ENCODE measurements at places on chromosomes 3 and 15.
A peak's percentile ranks its signal among the peaks of the same experiment; 100 is the strongest.

DNA sequence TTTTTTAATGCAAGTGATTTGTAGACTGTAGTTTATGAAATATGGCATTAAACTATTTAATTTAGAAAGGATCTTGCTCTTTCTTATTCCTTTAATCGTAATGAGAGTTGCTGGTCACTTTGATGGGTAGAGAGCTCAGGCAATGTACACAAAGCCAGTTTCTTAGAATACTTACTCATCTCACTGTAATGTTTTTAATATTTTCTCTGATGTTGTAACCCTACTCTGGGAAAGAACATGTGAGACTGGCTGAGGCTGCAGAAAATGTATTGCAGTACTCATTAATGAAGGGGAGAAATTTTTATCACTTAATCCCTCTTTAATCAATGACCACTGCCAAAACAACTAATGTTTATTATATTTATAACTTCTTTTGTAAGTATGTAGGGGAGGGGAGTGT is 479.4 kb upstream of the KCNMB2 start:
- no peak for DNase-seq
- H3K4me1 ChIP-seq: no peaks in the 10 kb centered on the region
- H3K4me3 ChIP-seq: no peak overlapping the region

GRCh38 chr3:154193000-154193615 is 71.9 kb downstream of the ARHGEF26 start:
- no peaks in the 10 kb centered on the region for H3K36me3 ChIP-seq
- H3K27me3 ChIP-seq: peaks cover 7% of the 10 kb centered on the region
- H3K4me3 ChIP-seq: no peak overlapping the region
- no peak for DNase-seq
- no peak overlapping the region for H3K27ac ChIP-seq
- no peaks in the 10 kb centered on the region for H3K4me1 ChIP-seq

DNA sequence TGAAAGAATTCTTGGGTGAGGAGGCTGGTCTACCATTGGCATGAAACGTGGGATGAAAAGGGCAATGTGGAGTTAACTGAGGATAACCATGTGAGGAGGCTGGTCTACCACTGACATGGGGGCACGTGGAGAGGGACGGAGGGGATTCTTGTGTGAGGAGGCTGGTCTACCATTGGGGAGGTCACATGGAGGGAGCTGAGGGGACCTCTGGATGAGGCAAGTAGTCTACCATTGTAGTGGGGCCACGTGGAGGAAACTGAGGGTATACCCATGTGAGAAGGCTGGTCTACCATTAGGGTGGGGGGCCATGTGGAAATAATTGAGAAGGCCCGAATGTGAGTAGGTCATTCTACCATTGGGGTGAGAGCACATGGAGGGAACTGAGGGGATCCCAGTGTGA is 154.1 kb downstream of the FBLN2 start:
- no peak overlapping the region for H3K4me3 ChIP-seq
- H3K27me3 ChIP-seq: no peaks in the 10 kb centered on the region
- no peak overlapping the region for H3K27ac ChIP-seq
- H3K4me1 ChIP-seq: no peaks in the 10 kb centered on the region
- DNase-seq: peak; percentile 6

DNA sequence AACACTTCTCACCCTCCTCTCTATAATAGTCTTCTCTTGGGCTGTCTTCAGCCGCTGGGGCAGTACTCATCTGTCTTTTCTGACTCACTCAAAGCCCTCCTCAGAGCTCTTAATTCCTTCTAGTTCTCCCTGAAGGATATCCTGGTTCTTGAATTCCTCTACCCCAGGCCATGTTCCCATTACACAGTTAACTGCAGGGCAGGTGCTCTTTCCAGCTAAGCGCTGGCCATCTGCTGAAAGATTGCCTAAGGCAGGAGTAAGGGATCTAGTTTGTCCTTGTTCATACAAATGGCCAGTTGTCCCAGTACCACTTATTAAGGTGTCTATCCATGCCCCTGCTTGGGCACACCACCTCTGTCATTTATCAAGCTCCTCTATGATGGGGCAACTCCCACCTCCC is 10.2 kb upstream of the SPG11 start:
- H3K36me3 ChIP-seq: peaks cover 25% of the 10 kb centered on the region
- H3K4me1 ChIP-seq: peaks cover 92% of the 10 kb centered on the region
- no peak overlapping the region for H3K4me3 ChIP-seq

DNA sequence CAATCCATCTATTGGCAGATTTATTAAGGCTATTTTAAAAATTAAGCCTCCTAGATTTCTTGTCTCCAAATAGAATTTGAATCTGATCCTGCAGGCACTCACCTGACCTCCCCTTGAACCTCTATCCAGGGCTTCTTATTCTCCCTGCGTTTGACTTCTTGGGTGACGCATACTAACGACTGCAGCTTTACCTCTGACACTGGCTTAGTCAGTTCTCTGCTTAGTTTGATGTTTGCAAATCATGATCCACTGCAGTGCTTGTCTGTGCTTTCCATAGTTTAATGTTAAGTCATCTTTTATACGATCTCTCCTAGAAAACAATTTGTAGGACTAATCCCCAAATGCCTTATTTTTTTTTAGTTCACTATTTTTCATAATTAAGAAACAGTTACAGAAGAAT is 233.1 kb downstream of the ROBO1 start:
- DNase-seq: no peak
- no peak overlapping the region for H3K4me3 ChIP-seq
- no peak overlapping the region for H3K27ac ChIP-seq
- no peaks in the 10 kb centered on the region for H3K36me3 ChIP-seq
